ENCODE measurements at places on chromosomes 12 and 14.

DNA sequence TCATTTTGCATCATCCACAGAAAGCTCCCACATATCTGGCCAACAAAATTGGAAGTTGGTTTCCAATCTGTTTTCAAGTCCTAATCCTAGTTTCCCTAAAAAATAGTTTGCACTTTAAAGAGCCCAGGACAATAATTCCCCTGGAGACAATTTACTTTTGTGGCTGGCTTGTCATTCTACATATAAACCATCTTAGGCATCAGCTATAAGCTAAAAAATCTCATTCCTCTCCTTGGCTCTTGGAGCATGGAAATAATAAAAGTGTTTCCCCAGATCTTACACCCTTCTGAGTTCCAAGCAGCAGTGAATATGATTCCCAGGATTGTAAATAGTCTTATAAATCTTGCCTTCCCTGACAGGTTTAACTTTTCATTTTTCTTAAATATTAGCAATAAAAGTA is 89.1 kb upstream of the NUDT4 start:
- DNase-seq, result no peak

DNA sequence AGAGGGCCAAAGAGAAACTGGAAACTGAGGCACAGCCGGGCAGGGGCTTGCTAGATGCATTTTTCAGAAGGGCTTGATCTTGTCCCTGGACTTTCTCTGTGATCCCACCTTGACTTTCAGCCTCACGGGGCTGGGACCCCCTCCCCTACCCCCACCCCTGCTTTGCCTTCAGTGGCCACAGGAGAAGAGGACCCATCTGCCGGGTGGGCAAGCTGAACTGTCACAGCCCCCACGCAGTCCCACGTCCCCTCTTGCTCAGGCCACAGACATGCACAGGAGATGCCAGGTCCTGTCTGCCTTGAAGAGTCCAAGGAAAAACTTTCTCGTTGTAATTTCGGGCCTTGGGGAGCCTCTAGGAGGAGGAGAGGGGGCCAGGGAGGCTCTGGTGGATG is 158.9 kb downstream of the KIF26A start:
- DNase-seq, result no peak

GRCh38 chr14:104813286-104813685 is 12.4 kb downstream of the ZBTB42 start:
- DNase-seq, result no peak

DNA sequence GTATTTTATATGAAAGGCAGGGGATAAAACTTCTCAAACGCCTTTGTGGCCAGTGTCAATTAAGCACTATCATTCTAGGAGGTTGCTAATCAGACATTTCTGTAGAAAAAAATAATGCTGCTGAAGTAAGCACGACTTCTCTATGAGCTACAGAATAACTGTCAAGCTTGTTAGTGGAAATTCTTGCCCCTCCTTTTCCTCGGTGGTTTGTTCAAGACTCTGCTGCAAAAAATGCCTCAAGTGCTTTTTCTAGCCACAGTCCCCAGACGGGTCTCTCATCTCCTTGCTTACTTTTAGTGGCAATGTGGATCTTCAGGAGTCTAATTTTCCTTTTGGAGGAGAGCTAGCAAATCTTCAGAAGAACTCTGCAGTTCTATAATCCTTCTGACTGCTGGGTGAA is 452.0 kb downstream of the FUT8 start:
- no peak for DNase-seq

DNA sequence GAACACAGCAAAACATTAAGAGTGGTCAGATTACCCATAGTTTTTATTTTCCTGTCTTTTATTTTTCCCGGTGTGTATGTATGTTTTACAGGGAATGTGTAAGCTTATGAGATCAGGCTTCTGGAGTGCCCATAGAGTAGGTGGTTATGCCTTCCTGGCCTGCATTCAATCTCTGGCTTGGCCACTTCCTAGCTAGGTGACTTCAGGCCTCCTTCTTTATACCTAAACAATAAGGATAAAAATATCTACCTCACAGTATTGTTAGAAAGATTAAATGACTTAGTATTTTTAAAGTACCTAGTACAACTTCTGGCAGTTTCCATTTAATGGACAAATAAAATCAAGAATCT is 42.4 kb downstream of the ITPR2 start:
- DNase-seq, result no peak

GRCh38 chr14:87999277-87999676 is 5.7 kb upstream of the GPR65 start:
- no peak for DNase-seq

GRCh38 chr12:57219993-57220754 is 3.6 kb downstream of the NXPH4 start:
- DNase-seq, result no peak

Measured in head of caudate nucleus (tissue), 42 donors.